Stimulated activated CD4-positive, alpha-beta T cell treated with anti-CD3 and anti-CD28 coated beads, Interleukin-2, amount 100 ng/mL, for 48 hours (primary cell): ENCODE measurements at places on chromosomes 2 and 18.

DNA sequence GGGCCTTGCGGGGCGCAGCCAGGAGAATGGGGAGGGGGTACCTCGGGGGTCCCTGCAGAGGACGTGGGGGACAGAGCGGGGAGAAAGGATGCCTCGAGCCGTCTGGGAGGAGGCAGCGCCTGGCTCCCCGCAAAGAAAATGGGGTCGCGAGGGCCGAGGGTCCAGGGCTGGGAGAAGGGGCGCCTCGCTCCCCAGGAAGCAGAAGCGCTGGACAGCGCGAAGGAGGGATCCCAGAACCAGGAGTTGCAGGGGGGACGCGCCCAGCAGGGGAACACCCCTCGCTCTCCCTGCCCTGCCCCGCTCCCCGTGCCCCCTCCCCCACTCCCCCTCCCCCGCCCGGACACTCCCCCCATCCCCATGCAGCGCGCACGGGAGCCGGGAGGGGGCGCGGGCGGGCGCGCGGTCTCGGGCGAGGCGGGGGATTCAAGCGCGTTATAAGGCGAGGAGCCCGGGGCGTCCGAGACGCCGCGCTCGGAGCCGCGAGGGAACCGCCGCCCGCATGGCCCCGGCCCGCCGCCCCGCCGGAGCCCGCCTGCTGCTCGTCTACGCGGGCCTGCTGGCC is at the start of gene ERFE:
ERFE (plus strand) TSS at position 462 of the 562 bp plus-strand sequence; CDS start at position 500, 38 bp downstream.
- peak; percentile 64 for DNase-seq

- no peak for DNase-seq
These were observed 78.0 kb upstream of the HNMT start for GRCh38 chr2:137886083-137886831.

- no peak for DNase-seq
These were observed 4.1 kb upstream of the SATB2 start for GRCh38 chr2:199461711-199462346.

GRCh38 chr18:48982266-48982665 is 31.5 kb upstream of the SMAD7 start:
- no peak for DNase-seq

DNA sequence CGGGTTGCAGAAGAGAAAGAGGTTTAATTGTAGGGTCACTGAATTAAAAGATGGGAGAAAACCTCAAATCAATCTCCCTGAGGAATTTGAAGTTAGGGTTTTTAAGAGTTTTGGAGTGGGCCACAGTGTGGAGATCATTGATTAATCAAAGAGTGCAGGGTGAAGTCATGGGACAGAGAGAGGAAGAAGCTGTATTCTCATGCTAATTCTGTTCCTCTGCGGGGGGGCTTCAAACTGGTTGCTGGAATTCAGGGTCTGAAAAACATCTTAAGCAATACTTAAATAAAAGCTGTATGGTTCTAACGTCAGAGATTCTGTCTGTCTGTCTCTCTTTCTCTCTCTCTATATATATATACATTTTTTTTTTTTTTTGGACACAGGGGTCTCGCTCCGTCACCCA is 169.8 kb upstream of the SPATS2L start:
- DNase-seq: no peak

DNA sequence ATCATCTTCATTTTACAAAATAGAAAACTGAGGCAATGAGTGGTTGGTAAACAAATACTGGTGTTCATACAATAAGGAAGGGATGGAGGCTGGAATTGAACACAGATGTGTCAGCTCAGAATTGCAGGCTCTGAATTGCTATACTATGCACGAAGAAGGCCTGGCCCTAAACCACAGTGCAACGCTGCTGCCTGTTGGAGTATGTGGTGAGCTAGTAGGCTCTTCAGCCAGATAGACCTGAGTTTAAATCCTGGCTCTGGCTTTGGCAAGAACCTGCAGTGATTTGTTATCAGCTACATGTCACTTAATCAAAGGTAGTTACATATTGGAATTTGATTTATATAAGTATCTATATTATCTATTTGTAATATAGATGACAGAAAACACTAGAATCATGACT is 1602.4 kb upstream of the CELF4 start:
- no peak for DNase-seq

DNA sequence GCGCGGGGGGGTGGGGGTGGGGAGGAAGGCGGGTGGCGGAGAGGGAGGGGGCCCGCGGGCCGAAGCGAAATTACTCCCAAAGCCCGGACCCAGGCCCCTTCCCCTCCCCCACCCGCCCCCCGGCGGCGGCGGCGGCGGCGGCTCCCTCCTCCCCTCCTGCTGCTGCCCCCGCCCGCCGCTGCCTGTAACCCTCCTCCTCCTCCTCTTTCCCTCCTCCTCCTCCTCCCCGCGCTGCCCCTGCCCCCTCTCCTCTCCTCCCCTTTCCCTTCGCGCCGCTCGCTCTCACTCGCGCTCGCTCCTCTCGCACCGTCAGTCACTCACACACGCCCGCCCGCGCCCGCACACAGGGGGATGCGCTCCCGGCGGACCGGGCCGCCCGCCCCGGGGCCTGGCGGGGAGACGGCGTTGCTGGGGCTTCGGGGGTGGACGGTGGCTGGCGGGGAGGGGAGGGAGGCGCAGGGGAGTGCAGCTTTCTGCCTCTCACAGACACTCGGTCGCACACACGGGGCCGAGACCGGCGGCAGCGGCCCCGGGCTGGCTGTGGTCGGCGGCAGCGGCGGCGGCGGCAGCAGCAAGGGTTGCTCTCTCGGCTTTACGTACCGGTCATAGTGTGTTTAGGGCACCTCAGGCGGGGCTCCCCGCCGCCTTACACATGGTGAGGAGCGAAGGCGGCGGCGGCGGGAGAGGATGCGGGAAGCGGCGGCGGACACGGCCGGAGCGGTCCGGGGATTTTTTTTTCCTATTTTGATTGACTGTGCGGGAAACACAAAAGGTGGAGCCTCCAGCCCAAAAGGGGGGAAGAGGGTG is 405 bp downstream of the SP3 start:
- DNase-seq: peak; percentile 69

- DNase-seq: no peak
These were observed 328.7 kb upstream of the SALL3 start for GRCh38 chr18:78650926-78651325.

DNA sequence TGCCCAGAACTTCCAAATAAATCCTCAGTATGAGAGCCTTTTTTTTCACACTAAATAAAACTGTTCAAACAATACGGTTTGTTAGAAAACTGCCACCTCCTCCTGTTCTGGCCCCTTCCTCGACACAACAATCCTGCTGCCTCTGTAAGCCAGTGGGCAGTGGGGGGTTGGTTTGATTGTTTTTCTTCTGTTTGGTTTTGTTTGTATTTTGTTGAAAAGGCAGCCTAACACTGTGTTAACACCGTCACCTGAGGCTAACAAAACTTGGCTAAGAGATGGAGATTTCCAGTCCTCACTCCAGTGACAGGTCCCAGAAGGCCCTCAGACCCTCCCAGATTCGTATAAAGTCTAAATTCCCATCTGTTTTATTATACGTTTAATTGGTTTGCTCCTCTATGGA is 402.1 kb downstream of the ZNF521 start:
- DNase-seq: no peak
